ENCODE measurements at places on chromosomes 6 and 20. TPM values are rescaled to one million over a fixed set of nuclear protein-coding genes. Genes with fewer than 3 reads are reported as not detected.

GRCh38 chr20:44183282-44183681, 3.7 kb downstream of the JPH2 start:
- no peak for DNase-seq

GRCh38 chr6:90369024-90369519, 72.4 kb upstream of the BACH2 start:
- DNase-seq: no peak

GRCh38 chr6:68958327-68958726, 323.2 kb downstream of the ADGRB3 start:
- DNase-seq: no peak

Gene MARCKS
- 277 TPM for polyA plus RNA-seq

DNA sequence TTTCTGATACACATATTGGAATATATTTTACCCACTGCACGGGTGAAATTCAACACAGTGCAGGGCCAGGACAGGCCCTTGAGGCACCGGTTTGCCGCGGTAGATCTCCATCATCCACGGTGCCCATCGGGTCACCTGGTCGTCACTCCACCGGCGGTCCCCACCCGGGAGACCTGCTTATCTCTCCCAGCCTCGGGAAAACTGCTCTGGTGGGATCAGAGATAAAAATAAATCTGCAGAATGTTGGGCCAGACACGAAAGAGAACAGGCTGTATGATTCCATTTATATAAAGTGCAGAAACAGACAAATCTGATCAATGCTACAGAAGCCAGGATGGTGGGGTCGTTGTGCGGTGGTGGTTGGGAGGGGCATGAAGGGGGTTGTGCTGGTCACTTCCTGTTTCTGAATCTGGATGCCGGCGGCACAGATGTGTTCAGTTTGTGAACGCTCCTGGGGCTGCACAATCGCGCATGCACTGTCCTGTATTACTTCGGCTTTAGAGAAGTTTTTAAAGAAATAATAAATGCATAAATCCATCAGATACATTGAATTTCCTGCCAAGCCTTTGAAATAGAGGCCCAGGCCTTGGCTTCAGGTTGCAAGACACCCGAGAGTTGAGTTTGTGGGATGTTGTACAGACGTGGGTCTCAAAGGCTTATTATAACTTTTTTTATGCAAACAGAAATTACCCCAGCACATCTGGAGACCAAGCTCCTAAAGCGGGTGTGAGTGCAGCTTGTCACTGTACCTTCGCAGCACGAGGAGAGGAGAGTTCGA, 54.3 kb downstream of the ANKRD60 start:
- no peak for DNase-seq

DNA sequence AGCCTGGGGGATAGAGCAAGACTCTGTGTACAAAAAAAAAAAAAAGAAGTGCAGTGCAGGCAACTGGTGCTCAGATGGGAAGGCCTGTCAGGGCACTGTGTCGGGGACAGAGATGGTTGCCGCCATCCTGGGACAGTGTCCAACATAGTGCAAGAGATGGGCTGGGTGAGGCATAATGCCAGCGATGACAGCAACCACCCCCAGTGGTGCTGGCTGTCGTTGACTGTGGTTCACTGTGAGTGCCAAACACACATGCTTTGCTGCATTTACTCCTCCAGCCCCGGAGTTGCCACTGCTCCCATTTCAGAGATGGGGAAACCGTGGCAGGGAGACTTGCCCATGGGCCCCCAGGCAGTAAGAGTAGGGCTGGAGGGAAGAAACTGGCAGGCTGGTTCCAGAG, 5.2 kb upstream of the C20orf203 start:
- no peak for DNase-seq

DNA sequence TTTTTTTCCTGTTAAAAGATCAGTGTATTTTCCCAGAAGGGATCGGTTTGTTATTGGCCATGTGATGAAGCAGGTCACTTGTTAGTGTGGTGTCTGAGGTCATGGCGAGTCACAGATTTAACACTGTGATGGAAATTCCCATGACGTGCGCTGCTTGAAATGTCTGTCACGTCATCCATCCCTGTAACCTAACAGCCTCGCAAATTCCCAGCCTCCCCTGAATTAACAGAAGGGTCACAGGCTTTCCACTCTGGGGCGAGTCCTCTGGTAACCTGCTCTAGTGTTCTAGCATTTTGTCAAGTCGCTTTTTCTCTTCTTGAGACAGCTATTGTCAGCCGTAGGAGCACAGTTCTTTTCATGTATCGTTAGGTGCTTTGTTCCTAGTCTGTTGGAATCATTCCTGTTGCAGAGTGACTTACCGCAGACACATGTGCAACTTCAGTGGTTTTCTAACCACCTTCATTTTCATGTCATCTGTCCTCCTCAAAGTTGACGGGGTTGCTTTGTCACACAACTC, 137.2 kb downstream of the MAP3K4 start:
- DNase-seq: no peak

DNA sequence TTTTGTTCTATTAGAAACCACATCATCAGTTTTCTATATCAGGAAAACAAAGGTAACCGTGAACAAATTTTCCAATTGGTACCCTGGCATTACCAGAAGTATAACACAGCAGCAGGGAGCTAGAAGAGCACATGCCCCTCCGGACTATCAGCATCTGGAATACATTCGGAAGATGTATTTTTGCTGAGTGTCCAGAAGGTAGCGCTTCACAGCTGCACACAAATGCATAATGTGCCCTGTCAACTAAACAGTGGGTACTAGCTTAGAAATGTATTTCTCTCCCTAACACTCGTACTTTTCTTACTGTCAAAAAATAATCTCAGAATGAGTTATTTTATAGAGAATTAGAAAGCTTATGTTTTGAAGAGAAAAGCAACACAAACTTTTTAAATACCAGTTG, 77.6 kb downstream of the HUS1B start:
- no peak for DNase-seq

Gene MUC21
- polyA plus RNA-seq: not detected

DNA sequence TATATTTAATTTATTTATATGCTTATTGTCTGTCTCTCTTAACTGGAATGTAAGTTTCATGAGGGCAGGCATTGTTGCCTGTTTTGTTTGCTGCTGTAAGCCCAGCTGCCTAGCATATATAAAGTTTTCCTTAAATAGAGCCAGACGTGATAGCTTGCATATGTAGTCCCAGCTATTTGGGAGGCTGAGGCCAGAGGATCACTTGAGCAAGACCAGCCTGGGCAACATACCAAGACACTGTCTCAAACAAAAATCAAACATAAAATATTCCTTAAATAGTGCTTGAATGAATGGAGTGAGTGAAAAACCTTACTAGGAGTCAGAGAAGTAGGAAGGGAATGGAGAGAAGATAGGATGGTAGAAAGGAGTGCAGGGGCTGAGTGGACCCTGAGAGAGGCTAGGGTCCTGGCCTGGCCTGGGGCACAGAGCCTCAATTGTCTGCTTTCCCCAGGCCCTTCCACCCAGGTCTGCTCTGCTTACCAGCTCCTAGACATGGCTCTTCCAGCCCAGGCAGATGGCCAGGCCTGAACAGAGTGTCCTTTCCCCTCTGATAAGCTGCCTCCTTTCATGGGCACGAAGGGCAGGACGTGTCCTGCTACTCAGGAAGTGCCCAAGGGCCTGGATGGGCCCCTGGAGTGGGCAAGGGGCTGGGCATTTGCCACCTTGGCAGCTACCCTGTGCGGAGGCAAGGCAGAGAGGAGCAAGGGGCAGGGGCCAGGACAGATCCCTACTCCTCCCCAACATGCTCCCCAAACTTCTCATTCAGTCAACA, 17.7 kb upstream of the BAK1 start:
- no peak for DNase-seq

Gene CDSN
- polyA plus RNA-seq: not detected

Gene ECT2L
- polyA plus RNA-seq: 0.55 TPM

Gene EPPIN
- polyA plus RNA-seq: 0.55 TPM

Gene PTK7
- polyA plus RNA-seq: 213 TPM

Gene FERMT1
- polyA plus RNA-seq: 5.4 TPM

DNA sequence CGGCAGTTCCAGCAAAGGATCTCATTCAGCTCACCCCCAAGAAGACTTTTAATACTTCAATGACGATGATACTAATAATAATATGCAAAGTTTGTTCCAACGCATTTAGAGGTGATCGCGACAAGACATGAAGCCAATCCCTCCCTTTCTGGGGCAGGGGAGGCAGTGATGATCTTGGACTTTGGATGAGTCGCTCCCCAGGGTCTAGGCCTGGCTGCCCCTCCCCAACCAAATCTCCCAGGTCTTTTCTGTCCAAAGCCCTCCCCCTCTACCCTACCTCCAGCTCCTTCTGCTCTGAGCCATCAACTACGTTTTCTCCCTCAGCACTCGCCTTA, 33.9 kb downstream of the HLA-A start:
- DNase-seq: no peak

DNA sequence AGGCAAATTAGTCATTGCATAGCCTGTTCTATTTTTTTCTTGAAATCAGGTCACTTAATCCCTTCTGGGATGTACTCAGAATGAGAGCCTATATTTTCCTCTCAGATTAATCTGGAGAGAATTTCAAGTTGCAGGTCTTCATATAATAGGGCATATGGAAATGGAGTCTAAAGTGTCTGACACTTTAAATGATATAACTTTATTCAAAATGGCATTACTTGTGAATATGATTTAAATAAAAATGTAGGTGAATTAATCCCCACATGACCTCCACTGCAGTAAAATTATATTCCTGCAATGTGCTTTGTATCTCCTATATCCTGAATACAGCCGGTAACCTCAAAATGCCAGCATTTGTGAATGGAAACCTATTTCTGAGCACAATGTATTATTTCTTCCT, 172.5 kb upstream of the BTBD3 start:
- no peak for DNase-seq

DNA sequence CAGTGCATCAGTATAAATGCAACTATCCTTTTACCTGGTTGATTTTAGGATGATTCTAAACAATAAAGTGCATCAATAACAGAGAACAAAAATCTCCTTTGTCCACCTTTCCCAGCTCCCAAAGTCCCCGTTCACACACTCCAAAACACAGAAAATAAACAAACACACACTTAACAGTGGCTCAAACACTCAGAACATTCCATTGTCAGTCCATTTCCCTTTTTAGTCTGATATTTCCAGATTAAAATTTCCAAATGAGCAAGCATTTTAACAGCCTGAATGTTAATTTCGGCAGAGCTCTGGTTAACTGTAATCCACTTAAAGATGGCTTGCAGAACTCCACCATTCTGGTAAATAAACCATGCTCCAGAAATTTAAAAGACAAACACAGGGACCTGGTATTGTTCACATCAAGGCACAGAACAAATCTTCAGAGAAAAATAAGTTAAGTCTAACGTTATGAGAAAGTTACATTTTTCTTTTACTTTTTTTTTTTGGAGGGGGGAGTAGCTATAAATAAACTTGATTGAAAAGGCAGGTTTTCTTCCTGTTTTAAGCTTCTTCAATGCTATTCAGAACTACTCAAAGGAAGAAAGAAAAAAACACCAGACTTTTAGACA, 100.8 kb downstream of the DST start:
- DNase-seq: no peak

- DNase-seq: no peak
Observed at GRCh38 chr6:89793586-89793985, 26.0 kb downstream of the MDN1 start.

GRCh38 chr20:43124241-43124640, 65.5 kb downstream of the PTPRT start:
- DNase-seq: no peak

Gene PSMB9
- polyA plus RNA-seq: 4.2 TPM

Gene TSHZ2
- 14.2 TPM for polyA plus RNA-seq

All from left kidney (tissue), 8 donors.